Astrocyte of the cerebellum (primary cell): ENCODE measurements at places on chromosomes 5 and 9.

GRCh38 chr9:34572092-34572491 lies 17.4 kb downstream of the CNTFR start:
- no peak for DNase-seq

DNA sequence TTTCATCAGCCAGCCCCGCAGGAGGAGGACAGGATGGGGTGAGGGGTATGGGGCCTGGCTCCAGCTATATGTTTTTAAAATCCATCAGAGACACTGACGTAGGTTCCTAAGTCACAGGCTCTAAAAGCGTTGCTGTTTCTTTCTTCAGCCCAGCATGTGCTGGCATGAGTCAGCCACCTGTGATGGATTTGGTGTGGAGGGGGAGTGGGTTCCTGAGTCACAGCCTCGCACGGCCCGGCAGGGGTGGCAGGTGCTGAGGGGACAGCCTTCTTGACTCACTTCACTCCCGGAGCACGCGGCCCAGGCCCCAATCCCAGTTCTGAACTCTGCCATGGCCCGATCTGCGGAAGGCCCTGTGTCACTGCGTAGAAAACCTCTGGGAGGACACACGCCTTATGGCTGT lies 38.8 kb upstream of the RPL26L1 start:
- peak; percentile 99 for DNase-seq

GRCh38 chr5:109102096-109102690 lies 307.6 kb downstream of the PJA2 start:
- DNase-seq, result no peak

GRCh38 chr5:109374625-109375024 lies 35.1 kb downstream of the PJA2 start:
- no peak for DNase-seq

GRCh38 chr5:133049726-133050048 lies 2.1 kb upstream of the HSPA4 start:
- DNase-seq, result no peak
